Mesangial cell (primary cell): ENCODE measurements at places on chromosomes 3 and 15. TPM values are rescaled to one million over a fixed set of nuclear protein-coding genes. Genes with fewer than 3 reads are reported as not detected.

TMEM42 gene
- 23.0 and 42.3 TPM in 2 replicates for total RNA-seq

PP2D1 gene
- total RNA-seq: not detected in 2 replicates

CHL1 gene
- total RNA-seq: 5.2 TPM in 1 of 2 replicates, not detected in the other

CSPG5 gene
- 0.76 and 1.6 TPM in 2 replicates for total RNA-seq
